T-helper 9 cell (primary cell): ENCODE measurements at places on chromosomes 5 and 9.

GRCh38 chr9:69757996-69758675, 1.7 kb downstream of the PTAR1 start:
- no peak for DNase-seq

GRCh38 chr5:87110721-87111120, 157.0 kb upstream of the RASA1 start:
- DNase-seq, result no peak

GRCh38 chr9:129483415-129484351, 137.2 kb downstream of the C9orf50 start:
- DNase-seq, result peak; percentile 33

GRCh38 chr9:94929369-94929756, 202.9 kb downstream of the AOPEP start:
- no peak for DNase-seq

GRCh38 chr9:16043756-16044578, 491.1 kb downstream of the CCDC171 start:
- DNase-seq, result no peak

DNA sequence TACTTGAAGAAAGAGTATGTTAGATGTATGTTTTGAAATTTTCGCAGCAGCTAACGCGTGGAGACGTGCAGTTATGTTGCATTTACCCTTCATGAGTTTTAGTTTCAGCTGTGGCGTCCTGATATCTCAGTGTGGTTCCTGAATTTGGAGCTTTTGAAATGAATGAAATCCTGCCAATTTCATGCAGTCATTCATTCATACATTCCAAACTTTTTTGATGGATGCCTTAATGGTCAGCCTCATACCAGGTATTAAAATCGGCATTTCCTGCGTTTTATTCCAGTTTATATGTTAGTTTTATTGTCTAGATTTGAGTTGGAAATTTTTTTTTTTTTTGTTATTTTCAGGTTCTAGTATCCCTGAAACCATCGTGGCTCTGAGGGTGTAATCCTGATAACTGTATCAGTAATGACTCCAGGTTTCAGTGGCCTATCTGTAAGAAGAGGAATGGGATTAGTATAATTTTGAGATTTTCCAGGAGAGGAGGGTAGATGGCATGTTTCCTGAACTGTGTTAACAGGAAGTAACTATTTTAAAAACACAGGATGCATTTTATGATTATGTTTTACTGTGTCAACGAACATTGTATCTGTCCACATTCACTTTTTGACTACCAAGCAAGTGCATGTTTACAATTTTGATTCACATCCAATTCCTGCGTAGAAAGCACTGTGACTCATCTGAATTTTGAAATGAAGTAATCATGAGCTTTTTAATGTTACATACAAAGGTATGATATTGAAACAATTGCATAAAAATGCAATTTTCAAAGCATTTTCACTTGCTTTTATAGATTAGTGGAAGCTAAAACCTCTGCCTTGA, 1.0 kb downstream of the FOCAD start:
- DNase-seq, result no peak

GRCh38 chr5:132673488-132673887, 301 bp upstream of the IL4 start:
- DNase-seq, result no peak

GRCh38 chr5:113294311-113295110, 140.3 kb downstream of the TSSK1B start:
- DNase-seq, result peak; percentile 60
